ENCODE measurements at places on chromosomes 3 and 15. TPM values are rescaled to one million over a fixed set of nuclear protein-coding genes. Genes with fewer than 3 reads are reported as not detected.

The DGKG gene
- polyA plus RNA-seq = 0.93 TPM

GRCh38 chr15:96340598-96341512 is 10.4 kb downstream of the NR2F2 start:
- no peak for DNase-seq

- DNase-seq = no peak
Measured at GRCh38 chr15:40513609-40514008, 42.8 kb downstream of the CHST14 start.

DNA sequence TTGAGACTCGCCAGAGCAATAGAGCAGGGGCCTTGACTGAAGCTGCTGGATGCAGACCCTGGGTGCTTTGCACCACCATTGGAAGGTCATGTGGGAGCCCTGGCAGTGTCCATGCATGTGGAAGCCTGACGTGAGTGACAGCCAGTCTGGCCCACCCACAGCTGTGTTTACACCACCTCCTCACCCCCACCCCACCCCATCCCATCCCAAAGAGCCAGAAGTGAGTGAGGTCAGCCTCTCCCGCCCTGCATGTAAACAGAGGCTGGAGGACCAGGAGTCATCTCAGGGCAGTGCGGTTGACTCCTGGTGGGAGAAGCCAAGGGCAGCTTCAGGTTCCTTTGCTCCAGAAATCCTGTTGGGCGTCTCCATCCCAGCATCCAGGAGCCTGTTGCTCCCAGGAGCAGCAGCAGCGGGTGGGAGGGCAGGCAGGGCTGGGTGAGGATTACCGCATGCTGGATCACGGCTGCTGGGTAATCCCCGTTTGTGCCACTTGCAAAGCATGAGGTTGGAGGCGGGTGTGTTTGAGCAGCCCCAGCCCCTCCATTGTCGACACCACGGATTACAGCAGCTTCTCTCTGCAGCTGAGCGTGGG is 44.6 kb downstream of the CORO2B start:
- DNase-seq = no peak
